ENCODE measurements at places on chromosomes 7 and 10. TPM values are rescaled to one million over a fixed set of nuclear protein-coding genes. Genes with fewer than 3 reads are reported as not detected.

The LIPJ gene
- 0.73 TPM for total RNA-seq

The CCL26 gene
- total RNA-seq, result 0.37 TPM

The TSPAN33 gene
- total RNA-seq, result not detected

The EFCAB10 gene
- total RNA-seq, result not detected

The HMX3 gene
- not detected for total RNA-seq

The GIMAP6 gene
- under 0.01 TPM for total RNA-seq

The TTYH3 gene
- 19.0 TPM for total RNA-seq

The CTAGE4 gene
- not detected for total RNA-seq

The RSPH10B gene
- total RNA-seq, result 0.20 TPM

The GCK gene
- 1.6 TPM for total RNA-seq
